NCI-H1048 (cell line): ENCODE measurements at places on chromosomes 3 and 15.

DNA sequence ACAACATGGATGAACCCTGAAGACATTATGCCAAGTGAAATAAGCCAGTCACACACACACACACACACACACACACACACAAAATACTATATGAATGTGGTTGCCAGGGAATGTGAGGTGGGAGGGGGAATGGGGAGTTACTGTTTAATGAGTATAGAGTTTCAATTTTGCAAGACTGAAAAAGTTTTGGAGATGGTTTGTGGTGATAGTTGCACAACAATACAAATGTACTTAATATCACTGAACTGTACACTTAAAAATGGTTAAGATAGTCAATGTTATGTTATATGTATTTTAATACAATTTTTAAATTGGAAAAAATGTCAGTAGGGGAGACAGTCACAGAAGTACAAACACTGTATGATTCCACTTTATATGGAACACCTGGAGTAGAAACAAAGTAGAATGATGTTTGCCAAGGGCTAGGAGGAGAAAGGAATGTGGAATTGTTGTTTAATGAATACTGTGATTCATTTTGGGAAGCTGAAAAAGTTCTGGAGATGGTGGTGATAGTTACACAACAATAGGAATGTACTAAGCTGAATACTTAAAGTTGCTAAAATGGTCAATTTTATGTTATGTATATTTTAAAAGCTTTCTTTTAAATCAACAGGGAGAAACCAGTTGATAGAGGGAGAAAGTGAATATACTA is 76.6 kb downstream of the RPL39L start:
- DNase-seq: no peak

- DNase-seq: no peak
Observed at GRCh38 chr3:149575961-149576564, 81.8 kb downstream of the WWTR1 start.

GRCh38 chr3:106172780-106173179 is 304.0 kb upstream of the CBLB start:
- DNase-seq: no peak

DNA sequence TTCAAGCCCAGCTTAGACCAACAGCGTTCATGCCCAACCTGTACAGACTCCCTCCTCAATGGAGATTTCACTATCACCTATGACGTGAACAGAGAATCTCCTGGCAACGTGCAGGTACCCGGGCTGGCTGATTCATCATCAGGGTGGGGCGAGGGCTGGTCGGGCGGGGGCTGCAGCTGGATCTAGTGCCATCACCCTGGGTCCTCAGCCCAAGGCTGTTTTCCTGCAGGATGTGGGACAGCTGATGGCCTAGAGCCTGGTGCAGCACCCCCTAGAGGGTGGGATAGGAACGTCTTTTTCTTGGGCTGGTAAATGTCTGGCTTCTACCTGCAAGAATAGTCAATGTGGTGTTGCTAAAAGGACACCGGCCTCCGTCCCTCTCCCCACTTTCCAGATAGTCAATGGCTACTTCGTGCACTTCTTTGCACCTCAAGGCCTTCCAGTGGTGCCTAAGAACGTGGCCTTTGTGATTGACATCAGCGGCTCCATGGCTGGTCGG is 4.4 kb downstream of the ITIH3 start:
- DNase-seq: no peak

- DNase-seq: no peak
Observed at GRCh38 chr3:178421069-178421468, 115.2 kb upstream of the KCNMB2 start.

GRCh38 chr3:119679874-119680273 is 2.7 kb upstream of the COX17 start:
- no peak for DNase-seq

- DNase-seq: no peak
Observed at GRCh38 chr3:194871864-194872668, 186.4 kb downstream of the FAM43A start.
